T-cell (primary cell): ENCODE measurements at places on chromosomes 12 and 14. TPM values are rescaled to one million over a fixed set of nuclear protein-coding genes. Genes with fewer than 3 reads are reported as not detected.
A peak's percentile ranks its signal among the peaks of the same experiment; 100 is the strongest.

Gene GSC
- total RNA-seq, result 0.37 TPM

Gene OR4K14
- total RNA-seq, result not detected

Gene ARHGDIB
- total RNA-seq, result 722 TPM

Gene KSR2
- total RNA-seq, result 0.10 TPM

Gene SDR9C7
- not detected for total RNA-seq

Gene RNU6-8
- total RNA-seq, result not detected

Gene PTPRB
- total RNA-seq, result 0.30 TPM

Gene EML5
- 4.0 TPM for total RNA-seq

Gene GPR135
- 2.2 TPM for total RNA-seq

Gene ZDHHC22
- total RNA-seq, result not detected

Gene STAT2
- total RNA-seq, result 162 TPM

Gene SLC38A4
- total RNA-seq, result 0.13 TPM

Gene SETD1B
- 92.6 TPM for total RNA-seq

Gene PGAM5
- total RNA-seq, result 31.5 TPM

Gene RNF212B
- not detected for total RNA-seq

Gene SPIC
- total RNA-seq, result not detected

Gene NOVA1
- total RNA-seq, result not detected

GRCh38 chr14:37056473-37056872, 115.9 kb downstream of the SLC25A21 start:
- DNase-seq, result no peak

- no peak for DNase-seq
These were observed 211.8 kb downstream of the PCNX1 start for GRCh38 chr14:71119075-71119474.

DNA sequence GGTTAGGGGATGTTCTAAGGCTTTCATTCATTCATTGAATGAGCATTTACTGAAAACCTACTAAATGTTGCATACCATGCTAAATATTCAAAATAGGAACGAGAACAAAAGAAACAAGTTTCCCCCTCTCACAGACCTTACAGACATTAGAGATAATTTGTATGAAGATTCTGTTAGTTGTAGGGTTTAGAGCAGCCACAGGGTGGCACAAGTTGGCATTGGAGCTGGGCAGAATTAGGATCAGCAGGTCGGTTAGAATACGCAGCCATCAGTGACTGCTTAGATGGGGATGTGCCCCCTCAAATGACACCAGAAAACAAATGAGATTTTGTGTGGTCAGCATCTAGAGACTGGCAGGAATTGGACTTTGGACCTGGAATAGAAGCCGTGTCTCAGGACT, 166.3 kb upstream of the DAAM1 start:
- no peak for DNase-seq

GRCh38 chr14:106831322-106831720, 1304.9 kb downstream of the TMEM121 start:
- DNase-seq, result peak; percentile 69

DNA sequence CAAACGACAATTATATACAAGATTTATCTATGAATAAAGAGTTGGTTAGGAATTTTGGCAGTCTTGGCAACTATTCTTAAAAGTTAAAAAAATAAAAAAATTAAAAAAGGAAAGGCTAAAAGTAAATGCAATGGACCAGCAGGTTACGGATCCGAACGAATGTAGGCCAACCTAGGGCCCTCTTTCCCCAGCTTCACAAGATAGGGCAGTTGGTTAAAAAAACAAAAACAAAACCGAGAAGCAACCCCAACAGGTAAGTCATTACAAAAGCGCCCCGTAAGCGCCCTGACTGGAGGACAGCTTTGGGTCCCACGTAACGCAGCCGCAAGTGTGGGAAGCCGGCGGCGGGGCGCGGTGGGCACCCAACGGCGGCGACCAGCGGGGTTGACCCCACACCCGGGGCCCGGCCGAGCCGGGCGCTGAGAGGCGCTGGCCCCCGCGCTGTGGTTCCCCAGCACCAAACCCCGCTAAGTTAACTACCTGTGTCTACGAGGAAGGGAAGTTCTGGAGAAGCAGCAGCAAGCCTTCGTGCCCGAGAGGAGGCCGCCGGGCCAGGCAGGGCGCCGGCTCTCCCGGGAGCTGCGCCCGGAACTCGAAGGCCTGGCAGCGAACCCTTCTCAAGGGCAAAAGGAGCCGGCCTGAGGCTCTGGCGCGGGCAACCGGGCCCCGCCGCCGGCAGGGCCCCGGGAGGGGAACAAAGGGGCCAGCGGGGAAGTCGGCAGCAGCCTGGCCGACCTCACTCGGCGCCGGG, 882 bp downstream of the HECTD1 start:
- peak; percentile 33 for DNase-seq

DNA sequence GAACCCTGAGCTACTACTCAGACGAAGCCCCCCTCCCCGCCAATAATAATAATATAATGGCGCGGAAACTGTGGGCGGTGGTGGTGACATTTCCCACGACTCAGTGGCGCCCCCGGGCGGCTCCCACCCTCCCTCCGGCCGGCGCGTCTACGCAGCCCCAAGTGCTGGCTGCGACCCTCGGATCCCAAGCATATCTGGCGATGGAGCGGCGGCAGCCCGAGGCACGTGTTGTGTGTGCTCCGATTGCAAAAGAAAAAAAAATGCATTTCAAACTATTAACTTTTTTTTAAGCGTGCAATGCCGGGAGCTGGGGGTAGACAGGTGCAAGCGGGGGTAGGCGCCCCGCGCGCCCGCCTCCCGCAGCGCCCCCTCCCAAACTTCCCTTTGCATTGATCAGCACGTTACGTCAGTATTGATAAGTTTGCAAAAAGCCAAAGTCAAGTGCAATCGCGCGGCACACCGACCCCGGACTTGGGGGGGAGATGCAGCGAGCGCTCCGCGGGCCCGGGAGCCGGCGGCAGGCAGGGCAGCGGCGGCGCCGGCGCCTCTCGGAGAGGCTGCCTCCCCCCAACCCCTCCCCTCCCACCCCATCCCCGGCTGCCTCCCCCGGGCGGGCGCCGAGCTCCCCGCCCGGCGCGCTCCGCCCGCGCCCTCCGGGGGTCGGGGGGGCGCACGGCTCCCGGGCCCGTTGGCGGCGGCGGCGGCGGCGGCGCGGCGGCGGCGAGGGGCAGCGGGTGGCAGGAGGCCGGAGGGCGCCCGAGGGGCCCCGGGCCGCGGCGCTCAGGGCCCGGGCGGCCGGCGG, 113.1 kb upstream of the MYL2 start:
- no peak for DNase-seq

- no peak for DNase-seq
These were observed 771.2 kb downstream of the FSCB start for GRCh38 chr14:43735932-43736331.

GRCh38 chr14:76678244-76678800, 82.9 kb upstream of the VASH1 start:
- DNase-seq, result no peak

GRCh38 chr14:37201724-37202123, 4.0 kb downstream of the MIPOL1 start:
- no peak for DNase-seq

DNA sequence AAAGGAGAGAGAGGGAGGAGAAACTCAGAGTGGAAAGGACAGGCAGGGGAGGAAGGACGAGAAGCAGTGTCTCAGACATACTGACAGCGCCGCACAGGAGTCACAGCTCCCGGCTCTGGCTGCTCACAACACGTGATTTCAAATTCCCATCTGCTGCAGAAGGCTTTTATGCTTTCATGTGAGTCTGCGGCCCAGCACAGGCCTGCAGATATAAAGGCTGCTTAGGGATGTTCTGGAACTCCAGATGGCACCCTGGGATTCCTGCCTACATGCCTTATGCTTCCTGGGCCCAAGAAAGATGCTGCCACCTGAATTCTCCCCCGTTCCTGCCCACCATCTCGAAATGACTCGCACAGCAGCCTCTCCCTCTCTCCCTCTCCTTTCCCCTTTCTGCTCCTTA, 89.6 kb downstream of the NUAK1 start:
- DNase-seq, result no peak

GRCh38 chr12:100185361-100185894, 15.2 kb upstream of the ACTR6 start:
- DNase-seq, result no peak

DNA sequence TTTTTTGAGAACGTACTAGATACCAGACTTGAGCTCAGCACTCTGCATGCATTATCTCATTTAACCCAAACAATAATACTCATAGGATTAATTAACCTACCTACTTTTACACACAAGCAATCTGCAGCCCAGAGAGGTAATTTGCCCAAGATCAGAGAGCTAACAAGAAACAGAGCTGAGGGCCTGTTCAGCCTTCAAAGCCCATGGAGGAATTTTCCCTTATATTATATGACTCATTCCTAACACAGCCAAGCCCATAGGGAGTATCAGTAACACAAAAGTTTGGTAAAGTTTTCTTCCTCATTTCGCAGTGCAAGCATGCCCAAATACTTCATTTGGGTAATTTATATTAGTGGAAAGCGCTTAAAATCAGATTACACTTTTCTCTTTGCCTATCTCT, 94.7 kb downstream of the GALC start:
- no peak for DNase-seq

- DNase-seq, result no peak
These were observed 351.0 kb downstream of the GRIN2B start for GRCh38 chr12:13630354-13630753.

- DNase-seq, result no peak
These were observed 14.8 kb downstream of the PYM1 start for GRCh38 chr12:55912908-55913307.

- no peak for DNase-seq
These were observed 31.7 kb downstream of the TNFAIP2 start for GRCh38 chr14:103155010-103155409.

DNA sequence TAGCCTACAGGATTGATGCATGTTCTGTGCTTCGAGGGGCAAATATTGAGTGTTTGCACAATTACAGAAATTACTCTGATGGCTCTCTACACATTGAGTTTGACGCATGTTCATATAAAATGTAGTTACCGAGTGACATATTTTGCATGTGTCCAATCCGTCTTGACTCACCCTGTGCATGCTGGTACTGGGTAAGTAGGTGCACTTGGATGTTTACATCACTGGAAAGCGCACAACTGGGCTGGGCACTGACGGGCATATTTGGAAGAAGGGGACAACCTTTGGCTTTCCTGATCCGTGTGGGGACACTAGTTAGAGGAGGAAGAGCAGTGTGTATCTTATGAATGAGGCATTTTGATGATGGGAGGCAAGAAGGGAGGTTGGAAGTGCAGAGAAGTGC, 4.9 kb upstream of the KRT6A start:
- DNase-seq, result no peak

GRCh38 chr12:11862798-11863197, 207.9 kb upstream of the BCL2L14 start:
- DNase-seq, result no peak

GRCh38 chr14:59273737-59274136, 85.3 kb downstream of the DAAM1 start:
- DNase-seq, result no peak

DNA sequence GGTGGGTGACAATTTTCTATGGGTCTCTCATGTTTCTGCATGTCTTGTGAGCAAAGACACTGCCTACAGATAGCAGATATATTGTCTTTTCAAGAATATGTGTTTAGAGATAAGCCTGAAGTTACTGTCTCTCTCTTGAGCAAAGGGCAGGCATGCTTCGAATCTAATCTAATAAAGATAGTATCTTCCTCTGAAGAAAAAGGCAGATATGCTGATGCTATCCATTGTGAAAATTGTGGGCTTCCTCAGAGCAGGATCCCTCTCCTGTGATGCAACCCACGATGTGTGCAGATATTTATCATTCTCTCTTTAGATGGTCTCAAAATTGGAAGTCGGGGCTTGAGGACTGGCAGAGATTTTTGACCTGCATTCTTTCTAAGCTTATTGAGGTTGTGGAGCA, 187.0 kb downstream of the DACT1 start:
- DNase-seq, result no peak

DNA sequence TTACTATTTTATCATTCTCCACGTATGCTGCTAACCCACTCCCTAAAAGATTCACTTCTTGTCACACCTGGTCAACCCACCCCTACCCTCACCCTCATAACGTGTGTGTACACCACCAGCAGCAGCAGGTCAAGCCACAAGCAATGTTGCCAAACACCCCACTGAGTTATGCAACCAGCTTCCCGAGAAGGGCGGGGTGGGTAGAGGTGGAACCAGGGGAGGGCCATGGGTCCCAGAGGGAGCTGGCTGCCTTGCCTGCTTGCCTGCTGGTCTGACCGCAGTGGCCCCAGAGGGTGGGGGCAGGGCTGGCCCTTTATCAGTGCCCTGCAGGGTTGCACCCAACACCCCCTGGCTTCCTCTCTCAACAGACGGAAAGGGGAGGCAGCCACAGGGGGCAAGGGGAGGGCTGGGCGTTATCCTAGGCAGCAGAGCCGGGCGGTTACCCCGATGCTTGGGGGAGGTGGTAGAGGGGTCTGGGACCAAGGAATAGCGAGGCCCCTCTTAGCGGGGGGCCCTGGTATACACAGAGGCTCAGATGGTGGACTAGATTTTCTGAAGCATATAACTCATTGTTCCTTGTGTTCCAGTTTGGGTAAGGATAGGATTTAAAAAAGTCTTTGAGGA, 3.5 kb upstream of the NFE2 start:
- peak; percentile 32 for DNase-seq

GRCh38 chr14:81537193-81537592, 3.5 kb upstream of the SEL1L start:
- no peak for DNase-seq

GRCh38 chr12:124874988-124875802, 11.5 kb upstream of the SCARB1 start:
- DNase-seq, result no peak

DNA sequence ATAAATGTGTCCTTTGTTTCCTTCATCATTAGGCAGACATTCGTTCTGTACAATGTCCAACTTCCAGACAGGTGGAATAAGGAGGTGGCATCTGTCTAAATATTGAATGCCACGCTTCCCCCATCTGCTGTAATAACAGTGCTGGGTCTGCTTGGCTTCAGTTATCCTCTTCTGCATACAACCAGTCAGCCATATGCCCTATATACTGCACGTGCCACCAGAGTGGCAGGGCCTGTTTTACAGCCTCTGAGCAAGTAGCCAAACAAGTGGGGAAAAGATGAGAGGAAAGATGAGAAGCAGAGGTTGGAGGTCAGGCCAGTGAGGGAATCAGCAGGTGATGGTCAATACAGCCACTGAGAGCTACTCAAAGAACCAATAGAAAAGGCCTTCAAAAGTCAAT, 55.4 kb downstream of the OTX2 start:
- no peak for DNase-seq

DNA sequence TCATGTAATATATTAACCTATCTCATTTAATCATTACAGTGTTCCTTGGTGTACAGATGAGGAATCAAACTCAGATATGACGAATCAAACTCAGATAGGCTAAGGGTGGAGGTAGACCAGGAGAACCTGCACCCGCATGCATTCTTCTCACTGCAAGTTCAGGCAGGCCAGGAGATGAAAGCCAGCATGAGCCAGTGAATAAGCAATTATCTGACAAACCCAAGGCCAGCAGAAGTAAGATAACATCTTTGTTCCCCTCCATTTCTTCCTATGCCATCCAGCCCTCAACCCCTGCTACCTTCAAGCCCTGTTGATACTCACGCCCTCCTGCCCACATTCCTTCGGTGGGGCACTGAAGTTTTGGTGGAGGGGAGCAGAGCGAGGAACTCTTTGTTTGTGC, 152.2 kb downstream of the ETV6 start:
- no peak for DNase-seq

GRCh38 chr12:12019881-12020280, 50.9 kb upstream of the BCL2L14 start:
- no peak for DNase-seq

GRCh38 chr14:94646481-94646880, 34.3 kb downstream of the SERPINA3 start:
- DNase-seq, result no peak
